ENCODE measurements at places on chromosomes 4 and X.

- H3K36me3 ChIP-seq, result no peaks in the 10 kb centered on the region
- H3K4me1 ChIP-seq, result no peaks in the 10 kb centered on the region
- H3K27me3 ChIP-seq, result no peaks in the 10 kb centered on the region
- DNase-seq, result no peak
- H3K27ac ChIP-seq, result no peak overlapping the region
Measured at GRCh38 chrX:97358941-97359340, 475.2 kb downstream of the RPA4 start.

GRCh38 chrX:24902806-24903205, 113.0 kb downstream of the ARX start:
- no peaks in the 10 kb centered on the region for H3K36me3 ChIP-seq
- H3K4me1 ChIP-seq, result peaks cover 2% of the 10 kb centered on the region
- DNase-seq, result no peak
- H3K27me3 ChIP-seq, result no peaks in the 10 kb centered on the region
- H3K4me3 ChIP-seq, result no peak overlapping the region

DNA sequence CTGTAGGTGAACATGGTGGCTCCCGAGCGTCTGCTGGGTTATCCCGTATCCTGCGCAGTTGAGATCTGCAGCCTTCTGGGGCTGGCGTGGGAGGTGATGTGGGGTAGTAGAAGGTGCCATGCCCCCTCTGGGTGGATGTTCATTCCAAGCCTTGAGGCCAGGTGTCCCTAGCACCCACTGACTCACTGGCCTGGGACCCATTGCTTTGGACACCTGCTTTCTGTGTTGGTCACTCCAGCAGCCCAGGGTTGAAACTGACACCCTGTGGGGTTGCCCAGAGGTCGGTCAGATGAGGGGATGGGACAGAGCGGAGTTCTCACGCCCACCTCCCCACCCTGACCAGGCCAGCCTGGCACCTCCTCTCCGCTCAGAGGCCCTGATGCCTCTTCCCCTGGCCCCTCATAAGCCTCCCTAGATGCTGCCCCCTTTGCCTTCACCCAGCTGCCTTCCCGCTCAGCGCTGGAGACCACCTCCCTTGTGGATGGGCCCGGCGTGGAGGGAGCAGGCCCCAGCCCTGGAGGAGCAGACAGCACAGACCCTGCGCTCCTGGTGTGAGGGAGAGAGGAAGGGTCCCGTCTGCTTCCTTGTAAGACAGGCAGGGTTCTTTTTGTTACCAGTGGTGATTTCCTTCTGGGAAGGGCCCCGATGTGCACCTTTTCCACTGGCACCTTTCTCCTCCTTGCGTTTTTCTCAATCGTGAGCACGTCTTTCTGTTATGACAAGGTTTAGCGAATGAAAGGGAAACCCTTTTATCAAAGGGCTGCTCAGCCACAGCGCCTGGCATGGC, 2.0 kb downstream of the DOK7 start:
- DNase-seq, result no peak
- peaks cover 4% of the 10 kb centered on the region for H3K4me1 ChIP-seq
- no peak overlapping the region for H3K27ac ChIP-seq
- no peaks in the 10 kb centered on the region for H3K36me3 ChIP-seq
- H3K4me3 ChIP-seq, result no peak overlapping the region

DNA sequence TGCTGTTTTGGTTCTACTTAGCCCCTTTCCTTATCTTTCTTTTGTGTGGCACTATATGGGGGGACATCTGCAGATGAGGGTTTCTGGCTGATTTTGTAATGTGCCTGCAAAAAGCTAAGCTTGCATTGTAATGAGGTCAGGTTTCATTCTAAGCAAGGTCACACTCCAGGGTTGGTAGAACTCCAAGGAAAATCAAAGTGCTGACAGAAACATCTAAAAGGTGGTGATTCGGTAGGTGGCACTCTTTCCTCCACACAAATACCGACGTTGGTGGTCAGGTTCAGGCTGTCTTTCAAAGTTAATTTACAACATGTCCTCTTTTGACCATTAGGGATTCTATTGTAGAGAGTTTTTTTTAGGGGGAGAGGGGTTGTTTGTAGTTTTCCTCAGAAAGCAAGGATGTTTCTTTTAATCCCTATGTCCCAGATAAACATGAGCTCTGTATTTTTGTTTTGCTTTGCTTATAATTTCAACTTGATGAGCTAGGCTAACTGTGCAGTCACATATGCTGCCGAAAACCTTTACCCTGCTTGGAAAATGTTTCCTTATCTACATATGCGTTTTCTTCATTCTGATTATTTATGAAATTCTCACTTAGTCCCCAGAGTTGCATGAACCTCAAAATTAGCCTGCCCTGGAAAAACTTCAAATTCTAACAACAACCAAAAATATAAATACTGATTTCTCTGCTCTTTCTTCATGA, 434.2 kb downstream of the PPARGC1A start:
- H3K27ac ChIP-seq, result no peak overlapping the region
- H3K27me3 ChIP-seq, result no peaks in the 10 kb centered on the region
- no peaks in the 10 kb centered on the region for H3K4me1 ChIP-seq
- H3K36me3 ChIP-seq, result no peaks in the 10 kb centered on the region
- H3K4me3 ChIP-seq, result no peak overlapping the region

DNA sequence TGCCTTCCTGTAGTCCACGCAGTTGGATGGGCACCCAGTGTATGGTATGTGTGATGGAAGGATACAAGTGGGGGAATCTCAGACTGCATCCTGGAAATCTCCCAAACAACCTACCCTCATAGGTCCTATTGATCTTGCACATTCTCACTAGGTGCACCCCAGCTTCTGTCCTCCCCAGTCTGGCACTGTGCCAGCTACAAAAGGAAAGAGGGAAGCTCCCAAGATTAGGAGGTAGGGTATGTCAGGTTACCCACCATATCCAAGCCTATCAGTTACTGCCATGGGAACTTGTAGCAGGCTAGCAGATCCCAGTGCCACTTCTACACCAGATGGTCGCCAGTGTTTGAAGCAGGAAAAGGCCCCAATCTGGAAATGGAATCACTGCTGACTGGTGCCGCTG, 11.6 kb downstream of the TBX22 start:
- no peak for DNase-seq
- H3K27ac ChIP-seq, result no peak overlapping the region
- H3K4me1 ChIP-seq, result no peaks in the 10 kb centered on the region
- H3K4me3 ChIP-seq, result no peak overlapping the region

- H3K4me1 ChIP-seq, result peaks cover 25% of the 10 kb centered on the region
- H3K4me3 ChIP-seq, result no peak overlapping the region
- no peak for DNase-seq
Measured at GRCh38 chrX:66635360-66635759, 3.5 kb downstream of the EDA2R start.

- no peak overlapping the region for H3K4me3 ChIP-seq
- H3K4me1 ChIP-seq, result peaks cover 24% of the 10 kb centered on the region
- no peak overlapping the region for H3K27ac ChIP-seq
- no peaks in the 10 kb centered on the region for H3K36me3 ChIP-seq
- no peak for DNase-seq
- H3K27me3 ChIP-seq, result peaks cover 2% of the 10 kb centered on the region
Measured at GRCh38 chr4:38526412-38526811, 137.6 kb upstream of the KLF3 start.

DNA sequence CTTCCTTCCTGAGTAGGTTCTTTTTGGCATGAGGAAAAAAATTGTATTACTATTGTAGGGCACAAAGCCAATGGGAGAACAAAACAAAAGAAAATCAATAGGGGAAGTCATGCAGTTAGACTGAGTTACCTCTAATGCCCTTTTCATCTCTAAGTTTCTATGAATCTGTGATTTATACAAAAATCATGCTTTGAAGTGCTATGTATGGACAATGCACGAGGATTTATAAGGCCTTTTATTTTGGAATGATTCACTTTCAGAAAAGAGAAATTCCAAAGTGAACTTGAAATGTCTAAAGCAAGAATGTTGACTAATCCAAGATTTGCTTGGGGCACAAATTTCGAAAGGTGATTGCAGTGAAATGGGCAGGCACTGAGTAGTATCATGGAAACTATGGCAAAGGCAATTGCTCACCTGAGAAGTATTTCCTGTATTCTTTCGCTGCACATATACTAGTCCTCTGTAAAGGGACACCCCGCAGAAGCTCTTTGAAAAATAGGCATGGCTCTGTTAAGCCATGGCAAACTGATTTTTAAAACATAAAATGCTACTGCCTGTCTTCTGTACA, 52.8 kb downstream of the ADGRG4 start:
- no peak overlapping the region for H3K27ac ChIP-seq
- no peak overlapping the region for H3K4me3 ChIP-seq
- no peaks in the 10 kb centered on the region for H3K4me1 ChIP-seq
- no peaks in the 10 kb centered on the region for H3K36me3 ChIP-seq
- no peaks in the 10 kb centered on the region for H3K27me3 ChIP-seq
- no peak for DNase-seq

DNA sequence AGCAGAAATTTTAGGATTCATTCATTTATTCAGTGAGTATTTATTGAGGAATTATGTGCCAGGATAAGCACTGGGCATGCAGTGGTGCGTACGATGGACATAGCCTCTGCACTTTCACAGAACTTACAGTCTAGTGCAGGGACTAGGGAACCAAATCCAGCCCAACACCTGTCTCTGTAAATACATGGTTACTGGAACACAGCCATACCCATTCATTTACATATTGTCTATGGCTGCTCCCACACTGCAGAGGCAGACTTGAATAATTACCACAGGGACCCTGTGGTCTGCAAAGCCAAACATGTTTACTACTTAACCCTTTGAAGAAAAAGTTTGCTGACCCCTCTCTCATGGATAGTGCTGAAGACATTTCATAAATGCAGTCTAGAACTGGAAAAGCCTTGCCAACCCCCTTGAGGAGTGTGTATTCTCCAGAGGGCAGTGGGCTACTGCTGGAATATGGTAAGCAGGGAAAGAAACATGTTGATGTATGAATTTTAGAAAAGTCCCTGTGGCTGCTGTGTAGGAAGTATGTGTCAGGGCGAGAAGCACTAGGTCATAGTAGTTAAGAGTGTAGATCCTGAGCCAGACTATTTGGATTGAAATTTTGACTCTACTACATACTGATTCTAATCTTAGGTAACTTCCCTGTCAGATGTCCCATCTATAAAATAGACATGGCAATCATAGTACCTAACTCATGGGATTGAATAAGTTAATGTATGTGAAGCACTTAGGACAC, 75.5 kb downstream of the GALNT7 start:
- peaks cover 10% of the 10 kb centered on the region for H3K4me1 ChIP-seq
- H3K27ac ChIP-seq, result no peak overlapping the region
- no peaks in the 10 kb centered on the region for H3K36me3 ChIP-seq

GRCh38 chrX:9781941-9782340, 4.3 kb upstream of the SHROOM2 start:
- no peaks in the 10 kb centered on the region for H3K36me3 ChIP-seq
- H3K27me3 ChIP-seq, result peaks cover under 1% of the 10 kb centered on the region
- H3K4me1 ChIP-seq, result peaks cover 3% of the 10 kb centered on the region
- H3K4me3 ChIP-seq, result no peak overlapping the region
- H3K27ac ChIP-seq, result no peak overlapping the region
- no peak for DNase-seq

DNA sequence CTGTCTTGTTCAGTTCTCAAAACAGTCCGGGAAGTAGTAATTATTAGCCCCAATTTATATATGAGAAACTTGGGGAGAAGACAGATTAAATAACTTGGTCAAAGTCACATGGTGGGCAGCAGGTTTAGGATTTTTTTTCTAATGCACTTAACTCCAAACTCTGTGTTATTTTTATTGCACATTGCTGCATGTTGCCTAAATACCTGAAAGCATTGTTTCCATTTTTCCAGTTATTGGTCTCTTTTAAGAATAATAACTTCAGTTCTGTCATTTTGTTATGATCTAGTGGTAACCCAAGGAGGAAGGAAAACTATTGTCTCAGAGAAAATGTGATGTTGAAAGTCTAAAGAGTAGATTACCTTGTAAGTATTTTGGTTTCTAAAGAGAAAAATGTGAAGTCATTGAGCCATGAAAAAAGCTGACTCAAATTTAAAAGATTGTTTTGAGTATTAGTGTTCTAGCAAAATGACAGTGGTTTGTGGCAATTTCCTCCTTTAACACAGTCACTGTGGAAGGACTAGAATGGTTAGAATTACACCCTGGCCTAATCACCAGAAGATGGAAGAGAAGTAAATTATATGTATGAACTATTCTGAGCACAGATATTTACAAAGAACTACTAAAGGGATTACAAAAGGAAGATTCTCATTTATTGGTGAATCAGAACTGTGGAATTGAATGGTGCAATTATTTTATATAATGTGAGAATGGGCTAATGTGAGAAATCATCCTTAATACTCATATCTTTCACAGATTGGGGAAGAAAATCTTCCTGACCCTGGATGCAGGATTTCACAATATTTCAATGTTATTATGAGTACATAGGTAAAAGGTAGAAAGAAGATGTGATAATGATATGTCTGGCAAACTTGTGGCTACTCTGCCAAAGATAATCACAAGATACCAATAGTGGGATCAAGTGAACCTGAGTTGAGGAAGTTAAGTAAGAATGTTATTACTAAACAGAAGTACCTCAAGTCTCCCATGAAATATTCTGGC, 21.7 kb upstream of the CXCL8 start:
- no peak for DNase-seq
- H3K36me3 ChIP-seq, result no peaks in the 10 kb centered on the region
- no peaks in the 10 kb centered on the region for H3K4me1 ChIP-seq
- H3K27ac ChIP-seq, result no peak overlapping the region
- no peak overlapping the region for H3K4me3 ChIP-seq

GRCh38 chr4:47839259-47839658, 1.4 kb upstream of the CORIN start:
- no peak overlapping the region for H3K27ac ChIP-seq
- DNase-seq, result no peak

DNA sequence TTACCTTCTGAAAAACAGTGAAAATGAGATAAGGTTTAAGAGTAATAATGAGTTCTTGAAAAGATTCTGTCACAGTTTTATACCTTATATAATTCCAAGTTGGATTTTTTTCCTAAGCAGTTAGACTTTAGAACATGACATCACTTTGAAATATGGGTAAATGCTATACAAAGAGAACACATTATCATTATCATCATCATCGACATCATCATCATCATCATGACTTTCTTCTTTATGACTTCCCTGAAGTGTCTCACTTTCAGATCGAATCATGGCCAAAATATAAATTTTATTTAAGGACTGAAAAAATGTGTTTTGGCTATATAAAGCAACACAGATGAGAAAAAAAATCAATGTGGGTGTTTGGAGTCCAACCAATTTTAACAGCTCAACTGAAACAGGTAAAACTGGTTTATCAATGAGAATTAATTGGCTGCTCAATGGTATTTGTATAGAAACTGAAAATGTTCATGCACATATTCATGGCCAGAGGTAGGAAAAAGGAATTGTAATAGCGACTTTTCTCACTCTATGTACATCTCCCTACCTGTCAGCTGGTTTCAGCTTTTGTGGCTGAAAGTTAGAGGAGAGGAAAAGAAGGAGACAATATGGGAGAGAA, 243.1 kb upstream of the GPC4 start:
- H3K36me3 ChIP-seq, result no peaks in the 10 kb centered on the region
- no peaks in the 10 kb centered on the region for H3K4me1 ChIP-seq
- H3K27me3 ChIP-seq, result no peaks in the 10 kb centered on the region

- no peak overlapping the region for H3K27ac ChIP-seq
- no peak overlapping the region for H3K4me3 ChIP-seq
- no peaks in the 10 kb centered on the region for H3K27me3 ChIP-seq
- no peaks in the 10 kb centered on the region for H3K4me1 ChIP-seq
- H3K36me3 ChIP-seq, result no peaks in the 10 kb centered on the region
Measured at GRCh38 chr4:174058846-174059245, 224.6 kb downstream of the FBXO8 start.

All from endothelial cell (in vitro differentiated cells).